Fibroblast of lung (primary cell): ENCODE measurements at places on chromosomes 16 and 17. TPM values are rescaled to one million over a fixed set of nuclear protein-coding genes. Genes with fewer than 3 reads are reported as not detected.

KIF1C gene
- total RNA-seq: 52.4 and 86.0 TPM in 2 replicates

CA7 gene
- not detected in 2 replicates for total RNA-seq

CCDC200 gene
- not detected in 2 replicates for total RNA-seq

ALG1 gene
- 24.1 and 29.2 TPM in 2 replicates for total RNA-seq

KRT25 gene
- not detected in 2 replicates for total RNA-seq

OSGIN1 gene
- 3.6 and 6.6 TPM in 2 replicates for total RNA-seq

EME1 gene
- total RNA-seq: 0.51 and 2.3 TPM in 2 replicates

TMEM114 gene
- not detected in 2 replicates for total RNA-seq

ODAD4 gene
- total RNA-seq: 0.99 and 1.3 TPM in 2 replicates

RPGRIP1L gene
- total RNA-seq: 6.9 and 7.4 TPM in 2 replicates

IFI35 gene
- 31.3 and 34.5 TPM in 2 replicates for total RNA-seq

DNA sequence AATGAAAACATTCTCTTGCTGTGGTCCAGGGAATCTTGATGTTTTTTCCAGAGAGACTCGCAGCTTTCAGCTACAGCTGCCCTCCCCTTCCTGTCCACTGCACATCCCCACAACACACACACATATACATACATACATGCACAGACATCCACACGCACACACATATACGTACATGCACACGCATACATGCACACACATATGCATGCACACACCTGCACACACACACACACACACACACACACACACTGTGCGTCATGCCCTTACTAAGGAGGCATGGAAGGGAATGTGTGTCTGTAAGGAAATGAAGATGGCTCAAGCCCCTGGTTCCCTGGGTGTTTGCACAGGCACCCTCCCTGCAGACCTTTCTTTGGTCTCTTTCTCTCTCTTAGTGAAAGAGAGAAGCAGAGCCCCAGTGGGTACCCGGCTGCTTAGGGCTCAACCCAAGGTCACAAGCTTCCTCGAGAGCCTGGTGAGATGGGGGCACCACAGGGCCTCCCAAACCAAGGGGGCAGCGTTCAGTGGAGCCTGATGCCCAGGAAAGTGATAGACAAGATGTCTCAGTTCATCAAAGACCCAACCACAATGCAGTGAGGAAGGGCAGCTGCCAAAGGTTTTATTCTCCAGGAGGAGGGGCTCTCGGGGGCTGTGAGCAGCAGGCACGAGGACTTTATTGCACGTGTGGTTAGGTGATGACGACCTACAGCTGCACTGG, 33.3 kb downstream of the TNFRSF13B start:
- DNase-seq: no peak

- no peak for DNase-seq
These were observed 343.3 kb downstream of the SEC14L1 start for GRCh38 chr17:77484111-77484510.

DNA sequence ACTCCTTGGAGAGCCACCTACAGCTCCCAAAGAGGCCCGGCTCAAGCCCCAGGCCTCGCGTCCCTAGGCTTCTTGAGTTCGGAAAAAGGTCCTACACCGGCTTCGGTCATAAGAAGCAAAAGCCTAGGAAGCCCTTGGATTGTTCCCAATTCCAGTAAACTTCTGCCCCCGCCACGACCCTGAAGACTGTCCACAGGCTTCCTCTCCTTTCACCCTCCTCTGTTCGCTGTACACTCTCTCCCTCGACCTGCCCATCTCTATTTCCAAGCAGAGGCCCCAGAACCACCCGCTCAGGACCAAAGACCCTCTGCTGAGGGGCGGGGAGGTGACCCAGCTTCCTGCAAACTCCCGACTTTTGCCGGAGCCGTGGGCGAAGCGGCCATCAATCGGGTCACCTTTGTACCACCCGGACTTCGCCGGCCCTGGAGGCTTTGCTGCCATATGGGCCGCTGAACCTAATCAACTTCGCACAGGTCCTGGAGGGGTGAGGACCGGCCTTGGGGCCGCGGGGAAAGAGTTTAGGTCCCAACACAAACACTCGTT, 2.7 kb downstream of the HOXB2 start:
- DNase-seq: no peak

- no peak for DNase-seq
These were observed 9.9 kb downstream of the TNS4 start for GRCh38 chr17:40491486-40491885.

DNA sequence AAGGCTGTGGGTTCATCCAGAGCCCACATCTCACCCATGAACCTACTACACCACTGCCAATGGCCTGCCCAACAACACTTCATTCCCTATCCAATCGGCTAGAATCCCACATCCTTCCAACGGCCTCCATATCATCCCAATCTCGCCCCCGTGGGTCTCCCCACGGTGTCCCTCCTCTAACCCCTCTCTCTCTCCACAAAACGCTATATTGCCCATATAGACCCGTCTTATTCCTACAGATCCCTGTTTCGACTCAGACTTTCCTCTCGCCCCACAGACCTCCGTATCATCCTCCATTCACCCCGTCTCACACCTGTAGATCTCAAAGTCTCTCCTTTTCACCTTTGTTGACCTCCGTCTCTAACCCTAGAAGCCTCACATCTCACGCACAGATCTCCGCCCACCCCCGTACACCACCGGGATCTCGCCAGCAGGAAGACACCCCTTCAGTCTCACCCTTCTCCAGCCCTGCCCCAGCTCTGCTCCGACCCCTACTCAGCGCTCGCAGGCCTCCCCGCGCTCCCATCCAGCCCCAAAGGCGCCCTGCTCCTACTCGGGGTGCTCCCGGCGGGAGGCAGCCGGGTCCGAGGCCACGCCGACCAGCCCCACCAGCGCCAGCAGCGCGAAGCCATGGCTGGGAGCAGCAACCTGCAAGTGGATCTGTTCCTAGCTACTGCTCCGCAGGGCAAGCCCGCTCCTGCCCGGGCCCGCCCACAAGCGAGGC, at the start of gene FDXR:
TSS of gene FDXR (minus strand) at position 682 of the 724 bp plus-strand sequence. CDS start at position 632, 50 bp downstream.
- DNase-seq: no peak

- no peak for DNase-seq
These were observed 5.5 kb upstream of the RAPGEFL1 start for GRCh38 chr17:40171750-40172149.

- peak; percentile 72 for DNase-seq
These were observed 2.0 kb downstream of the KDM6B start for GRCh38 chr17:7835814-7836595.

GRCh38 chr16:74563828-74564263, 43.1 kb downstream of the GLG1 start:
- peak; percentile 65 for DNase-seq

GRCh38 chr17:32298298-32298697, 32.7 kb downstream of the RHBDL3 start:
- no peak for DNase-seq

DNA sequence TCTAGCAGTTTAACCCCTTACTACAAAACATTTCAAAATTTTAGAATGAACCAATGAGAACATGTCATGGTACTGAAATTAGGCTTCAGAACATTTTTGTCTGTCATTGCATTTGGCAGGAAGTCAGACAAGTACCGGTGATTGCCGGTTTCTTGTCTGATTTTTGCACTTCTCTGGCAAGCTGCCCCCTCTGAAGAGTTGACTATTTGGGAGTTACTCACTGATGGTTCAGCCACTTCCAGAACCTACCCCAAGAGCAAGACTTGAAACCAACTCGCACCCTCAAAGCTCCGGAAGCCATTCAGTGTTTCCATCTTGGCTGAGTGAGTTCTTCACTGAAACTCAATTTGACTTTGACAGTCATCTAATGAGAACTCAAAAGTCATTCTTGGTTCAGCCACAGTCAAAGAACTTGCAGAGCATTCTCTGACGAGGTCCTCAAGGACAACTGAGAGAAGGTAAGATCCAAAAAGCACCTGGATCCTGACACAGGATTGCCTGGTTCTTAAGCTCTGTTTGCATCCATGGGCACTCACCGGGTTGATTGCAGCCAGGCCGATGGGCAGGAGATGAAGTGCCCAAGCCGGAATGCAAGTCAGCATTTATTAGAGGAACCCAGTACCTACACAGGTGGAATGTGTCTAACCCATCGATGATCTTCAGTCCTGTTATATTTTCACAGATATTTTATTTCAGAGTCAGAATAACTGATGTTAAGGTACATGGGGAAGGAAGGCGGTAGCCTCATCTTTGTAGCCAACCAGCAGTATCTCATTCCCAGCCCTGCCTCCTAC, 93.6 kb downstream of the USP22 start:
- no peak for DNase-seq

- peak; percentile 33 for DNase-seq
These were observed 2.8 kb upstream of the SOCS1 start for GRCh38 chr16:11258553-11259492.

GRCh38 chr17:37225465-37225864, 150.3 kb upstream of the C17orf78 start:
- DNase-seq: no peak

GRCh38 chr17:73401911-73402310, 90.1 kb upstream of the CDC42EP4 start:
- peak; percentile 6 for DNase-seq

DNA sequence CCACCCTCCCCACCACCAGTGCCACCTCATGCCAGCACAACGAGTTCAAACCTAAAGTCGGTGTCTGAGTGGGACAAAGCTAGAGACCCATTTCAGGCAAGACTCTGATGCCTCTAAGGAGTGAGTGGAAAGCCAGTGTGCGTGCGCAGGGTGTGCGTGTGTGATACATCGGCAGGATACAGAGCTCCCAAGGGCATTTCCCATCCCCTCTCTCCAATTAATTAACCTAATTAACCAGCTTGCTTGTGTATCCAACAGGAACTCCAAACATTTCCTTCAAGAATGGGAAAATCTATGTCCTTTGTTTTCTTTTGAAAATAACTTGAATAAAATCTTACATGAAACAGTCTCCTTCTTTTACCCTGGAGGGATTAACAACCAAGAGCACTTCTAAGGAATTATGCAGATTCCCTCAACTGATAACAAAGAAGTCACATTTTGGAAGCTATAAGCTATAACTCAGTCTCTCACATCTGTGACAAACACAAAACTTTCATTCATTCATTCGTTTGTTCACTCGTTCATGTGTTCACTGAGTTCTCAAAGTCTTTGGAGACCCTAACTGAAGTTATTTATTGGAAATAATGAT, 9.9 kb downstream of the ATPAF2 start:
- DNase-seq: no peak

- DNase-seq: no peak
These were observed 4.3 kb downstream of the SLC16A3 start for GRCh38 chr17:82232876-82233785.

DNA sequence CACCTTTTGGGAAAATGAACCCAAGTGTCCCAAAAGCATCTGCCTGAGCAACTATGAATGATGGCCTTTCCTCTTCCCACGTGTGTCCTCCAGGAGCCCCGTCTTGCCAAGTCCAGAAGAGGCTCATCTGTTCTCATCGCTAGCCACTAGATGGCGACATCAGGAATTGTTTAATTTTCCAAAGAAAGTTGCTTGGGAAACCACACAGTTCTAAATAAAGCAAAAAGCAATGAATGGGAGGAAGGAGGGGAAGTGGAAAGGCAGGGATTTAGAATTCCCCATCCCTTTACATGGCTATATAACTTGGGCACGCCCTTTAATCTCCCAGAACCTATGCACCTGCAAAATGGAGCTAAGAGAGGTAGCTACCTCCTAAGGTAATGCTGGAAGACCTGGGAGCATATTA, 9.0 kb upstream of the CDH5 start:
- peak; percentile 75 for DNase-seq

DNA sequence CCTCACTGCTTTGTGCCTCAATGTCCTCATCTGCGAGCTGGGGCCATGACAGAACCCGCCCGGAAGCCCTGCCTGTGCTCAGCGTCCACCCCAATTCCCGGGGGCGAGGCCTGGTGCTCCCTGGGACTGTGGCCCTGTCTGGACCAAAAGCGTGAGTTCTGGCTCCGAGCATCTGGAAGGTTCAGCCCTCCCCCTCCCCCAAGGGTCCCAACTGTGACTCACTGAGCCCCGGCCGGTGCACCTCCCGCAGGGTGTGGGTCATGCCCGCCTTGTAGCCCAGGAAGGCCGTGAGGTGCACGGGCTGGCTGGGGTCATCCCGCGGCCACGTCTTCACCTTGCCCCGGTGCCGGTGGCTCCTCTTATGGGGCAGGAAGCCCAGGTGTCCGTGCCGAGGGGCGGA, 755 bp downstream of the RPL3L start:
- DNase-seq: no peak

DNA sequence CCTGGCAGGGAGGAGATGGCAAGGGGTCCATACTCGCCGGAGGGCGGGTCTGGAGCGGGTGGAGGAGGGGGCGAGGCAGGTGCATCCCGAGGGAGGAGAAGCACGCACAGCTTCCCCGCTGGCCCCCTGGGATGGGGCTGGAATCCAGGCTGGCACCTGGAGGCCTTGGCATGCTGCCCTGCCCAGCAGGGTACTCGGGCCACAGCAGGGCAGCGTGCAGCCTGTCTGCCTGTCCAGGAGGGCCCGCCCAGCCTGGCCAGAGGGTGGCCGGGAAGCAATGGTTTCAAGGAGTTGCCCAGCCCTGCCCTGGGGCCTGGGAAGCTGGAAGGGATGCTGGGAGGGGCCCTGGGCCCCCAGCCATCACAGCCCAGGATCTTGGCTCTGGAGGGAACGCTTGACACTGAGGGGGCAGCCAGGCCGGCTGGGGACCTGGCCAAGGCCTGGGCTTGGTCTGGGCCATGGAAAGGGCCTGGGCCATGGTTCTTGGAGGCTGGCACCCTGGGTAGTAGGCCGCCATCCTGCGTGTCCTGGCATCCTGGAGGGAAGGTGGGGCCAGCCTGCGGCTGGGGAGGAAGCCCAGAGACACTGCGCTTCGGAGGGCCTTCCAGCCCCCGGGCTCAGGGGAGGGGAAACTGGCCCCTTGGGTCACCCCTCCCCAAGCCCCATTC, 1.1 kb downstream of the GLIS2 start:
- DNase-seq: peak; percentile 40

DNA sequence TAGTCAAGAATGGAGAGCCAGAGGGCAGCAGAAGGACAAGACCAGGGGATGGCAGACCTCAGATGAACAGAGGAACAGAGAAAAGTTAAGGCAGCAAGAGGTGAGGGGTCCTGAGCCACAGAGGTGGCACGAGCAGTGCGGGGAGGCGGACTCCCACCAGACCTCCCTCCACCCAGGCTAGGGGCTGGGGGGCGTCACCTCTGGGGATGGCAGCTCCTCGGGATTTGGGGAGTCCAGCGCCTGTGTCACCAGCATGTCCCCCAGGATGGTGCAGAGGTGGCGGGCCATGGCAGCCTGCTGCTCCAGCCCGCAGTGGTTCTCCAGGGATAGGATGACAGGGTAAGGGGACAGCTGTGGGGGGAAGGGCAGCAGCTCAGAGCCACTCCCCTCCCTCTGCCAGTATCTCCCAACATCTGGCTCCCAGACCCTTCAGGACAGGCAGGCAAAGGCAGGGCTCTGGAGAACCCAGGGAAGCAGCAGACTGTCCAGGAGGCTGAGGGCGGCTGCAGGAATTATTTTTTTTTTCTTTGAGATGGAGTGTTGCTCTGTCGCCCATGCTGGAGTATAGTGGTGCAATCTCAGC, 15.8 kb downstream of the PLCD3 start:
- DNase-seq: no peak

GRCh38 chr17:28974451-28974850, 23.1 kb upstream of the PHF12 start:
- DNase-seq: no peak

- peak; percentile 30 for DNase-seq
These were observed 13.2 kb upstream of the SLC12A3 start for GRCh38 chr16:56851671-56852400.

DNA sequence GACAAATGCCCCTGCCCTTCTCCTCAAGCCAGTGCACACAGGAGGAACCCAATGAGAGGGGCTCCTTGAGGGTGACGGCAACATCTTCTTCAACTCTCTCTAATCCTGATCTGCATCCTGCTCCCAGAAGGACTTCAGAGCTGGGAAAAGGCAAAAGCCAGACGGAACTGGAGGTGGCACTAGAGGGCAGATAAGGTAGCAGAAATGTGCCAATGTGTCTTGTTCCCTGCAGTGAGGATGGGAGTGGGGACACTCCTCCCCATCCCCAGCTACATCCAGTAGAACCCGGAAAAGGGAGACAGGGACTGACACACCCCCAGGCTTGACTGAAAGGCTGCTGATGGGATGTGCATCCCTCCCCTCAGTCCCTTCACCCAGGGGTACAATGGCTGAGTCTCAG, 28.5 kb downstream of the SRCIN1 start:
- no peak for DNase-seq
